ENCODE measurements at places on chromosomes 5 and 9.
A peak's percentile ranks its signal among the peaks of the same experiment; 100 is the strongest.

GRCh38 chr5:52443187-52443586 is 344.5 kb upstream of the ITGA1 start:
- no peak for DNase-seq

- no peak for DNase-seq
Observed at GRCh38 chr5:158502686-158503085, 597.0 kb downstream of the EBF1 start.

GRCh38 chr5:176901260-176902101 is 2.3 kb upstream of the HK3 start:
- peak; percentile 30 for DNase-seq

GRCh38 chr9:115867326-115867725 is 286.3 kb upstream of the PAPPA start:
- no peak for DNase-seq

- no peak for DNase-seq
Observed at GRCh38 chr5:93477816-93478215, 103.2 kb downstream of the NR2F1-AS1 start.

DNA sequence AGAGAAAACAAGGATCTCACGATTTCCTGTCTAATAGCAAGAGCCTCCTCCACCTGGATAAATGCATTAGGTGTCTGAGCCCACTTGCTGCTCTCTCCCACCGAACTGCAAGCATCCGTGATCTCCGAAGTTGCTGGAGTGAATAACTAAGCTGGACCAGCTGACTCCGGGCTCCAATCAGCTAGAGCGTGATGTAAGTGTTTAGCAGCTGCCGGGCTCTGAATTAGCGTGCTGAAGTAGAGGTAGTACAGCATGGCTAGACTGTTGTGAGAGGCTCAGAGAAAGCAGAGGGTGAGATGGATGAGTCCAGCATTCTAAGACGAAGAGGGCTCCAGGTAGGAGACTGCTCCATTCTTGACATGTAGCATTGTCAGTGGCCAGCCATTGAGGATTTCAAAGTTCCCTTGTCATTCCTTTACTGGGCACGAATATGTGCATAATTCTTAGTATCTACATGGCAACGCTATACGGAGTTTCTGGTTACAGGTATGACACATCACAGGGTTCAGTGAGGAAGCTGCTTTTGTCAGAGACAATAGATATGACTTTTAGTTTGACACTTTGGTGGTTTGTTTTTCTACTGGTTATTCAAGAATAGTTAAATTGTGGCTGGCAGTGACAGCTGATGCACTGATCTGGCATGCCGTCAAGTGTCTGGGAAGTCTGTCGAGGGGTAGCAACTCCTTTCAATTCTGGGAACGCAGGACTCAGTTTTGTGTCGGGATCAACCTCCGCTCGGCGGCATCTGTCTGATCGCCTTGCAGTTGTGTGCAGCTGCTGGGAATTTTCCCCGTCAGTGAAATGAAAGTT is 232.6 kb downstream of the MAST4 start:
- DNase-seq: no peak

- no peak for DNase-seq
Observed at GRCh38 chr9:20512636-20513035, 109.7 kb downstream of the MLLT3 start.

- DNase-seq: no peak
Observed at GRCh38 chr5:149151717-149152116, 10.4 kb downstream of the ABLIM3 start.

GRCh38 chr5:31531888-31532547 is at the start of the genes C5orf22 and DROSHA:
C5orf22 (plus strand) TSS chr5:31532301; CDS start chr5:31532393, 92 bp downstream.
DROSHA (minus strand) TSS chr5:31532093; CDS start chr5:31529059, 3,034 bp downstream.
- DNase-seq: peak; percentile 84

GRCh38 chr9:136975644-136976043 is 1.7 kb upstream of the PTGDS start:
- no peak for DNase-seq

GRCh38 chr9:3359778-3360177 is 166.0 kb downstream of the RFX3 start:
- DNase-seq: no peak

- no peak for DNase-seq
Observed at GRCh38 chr9:136669791-136670464, 7.2 kb downstream of the EGFL7 start.

GRCh38 chr5:138610918-138611677 is 35.9 kb upstream of the HSPA9 start:
- no peak for DNase-seq

GRCh38 chr5:133420440-133421301 is 191.7 kb downstream of the FSTL4 start:
- DNase-seq: no peak

- no peak for DNase-seq
Observed at GRCh38 chr9:77712533-77713130, 64.5 kb upstream of the GNA14 start.

DNA sequence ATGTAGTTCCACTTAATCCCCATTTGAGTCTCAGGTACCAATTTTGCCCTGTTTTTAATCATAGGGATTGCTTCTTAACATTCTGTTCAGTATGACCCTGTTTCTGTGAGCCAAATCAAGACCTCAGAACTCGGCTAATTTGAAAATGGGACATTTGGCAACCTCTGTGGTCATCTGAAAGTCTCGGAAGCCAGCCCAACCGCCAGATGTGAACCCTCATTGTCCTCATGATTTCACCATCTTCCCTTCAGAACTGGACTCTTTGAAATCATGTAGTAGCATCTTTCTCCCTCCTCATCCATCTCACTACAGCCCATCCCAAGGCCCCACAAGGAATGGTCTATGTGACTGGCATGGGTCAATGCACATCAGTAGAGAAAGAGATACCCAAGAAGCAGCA is 88.9 kb downstream of the S1PR3 start:
- no peak for DNase-seq

GRCh38 chr5:159915904-159916840 is at the start of gene ADRA1B:
ADRA1B (plus strand) TSS chr5:159916482; CDS start chr5:159916906, 424 bp downstream.
- DNase-seq: peak; percentile 28

DNA sequence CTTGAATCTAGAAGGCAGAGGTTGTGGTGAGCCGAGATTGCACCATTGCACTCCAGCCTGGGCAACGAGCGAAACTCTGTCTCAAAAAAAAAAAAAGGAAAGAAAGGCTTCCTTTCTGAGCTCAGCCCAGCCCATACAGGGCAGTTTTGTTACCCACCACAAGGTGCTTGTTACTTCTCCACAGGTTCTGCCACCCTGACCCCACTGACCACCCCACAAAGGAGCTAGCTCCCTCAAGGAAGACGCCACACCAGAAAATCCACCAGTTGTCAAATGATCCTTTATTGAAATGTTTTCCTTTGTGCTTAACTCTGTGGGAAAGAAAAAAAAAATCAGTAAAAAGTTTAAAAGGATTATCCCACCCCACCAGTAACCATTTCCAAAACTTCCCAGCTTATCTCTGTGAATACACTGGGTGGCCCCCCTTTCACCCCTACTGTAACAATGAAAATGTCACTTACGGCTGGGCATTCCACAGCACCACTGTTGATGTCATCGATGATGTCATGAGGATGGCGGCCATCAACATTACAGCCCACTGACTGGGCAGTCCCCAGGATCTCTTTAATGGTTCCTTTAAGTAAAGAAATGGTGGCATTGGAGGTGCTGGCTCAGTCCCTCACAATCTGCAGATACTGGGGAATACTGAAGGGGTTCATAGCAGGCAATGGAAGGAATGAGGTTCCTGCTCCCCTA is 3.6 kb downstream of the RPL12 start:
- no peak for DNase-seq

DNA sequence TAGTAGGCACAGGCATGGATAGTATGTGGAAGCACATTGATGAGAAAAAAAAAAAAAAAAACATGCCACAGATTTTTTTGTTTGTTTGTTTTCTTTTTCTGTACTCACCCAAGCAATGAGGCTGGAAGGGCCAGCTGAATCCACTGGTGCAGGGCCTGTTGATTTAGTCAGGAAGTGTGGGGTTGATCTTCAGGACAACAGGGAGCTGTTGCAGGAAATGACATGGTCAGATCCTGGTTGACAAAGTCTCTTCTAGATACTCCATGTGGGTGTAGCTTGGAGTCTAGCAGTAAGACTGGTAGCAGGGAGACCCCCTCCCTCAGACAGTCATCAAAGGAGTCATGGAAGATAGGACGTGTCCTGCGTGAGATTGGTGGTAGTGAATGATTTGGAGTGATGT is 191.8 kb downstream of the PAPPA start:
- no peak for DNase-seq

GRCh38 chr9:19665146-19665863 is 123.5 kb downstream of the SLC24A2 start:
- DNase-seq: peak; percentile 3

- DNase-seq: no peak
Observed at GRCh38 chr5:150575745-150576448, 64.6 kb upstream of the SYNPO start.

- DNase-seq: no peak
Observed at GRCh38 chr9:117723986-117724625, 19.9 kb downstream of the TLR4 start.

DNA sequence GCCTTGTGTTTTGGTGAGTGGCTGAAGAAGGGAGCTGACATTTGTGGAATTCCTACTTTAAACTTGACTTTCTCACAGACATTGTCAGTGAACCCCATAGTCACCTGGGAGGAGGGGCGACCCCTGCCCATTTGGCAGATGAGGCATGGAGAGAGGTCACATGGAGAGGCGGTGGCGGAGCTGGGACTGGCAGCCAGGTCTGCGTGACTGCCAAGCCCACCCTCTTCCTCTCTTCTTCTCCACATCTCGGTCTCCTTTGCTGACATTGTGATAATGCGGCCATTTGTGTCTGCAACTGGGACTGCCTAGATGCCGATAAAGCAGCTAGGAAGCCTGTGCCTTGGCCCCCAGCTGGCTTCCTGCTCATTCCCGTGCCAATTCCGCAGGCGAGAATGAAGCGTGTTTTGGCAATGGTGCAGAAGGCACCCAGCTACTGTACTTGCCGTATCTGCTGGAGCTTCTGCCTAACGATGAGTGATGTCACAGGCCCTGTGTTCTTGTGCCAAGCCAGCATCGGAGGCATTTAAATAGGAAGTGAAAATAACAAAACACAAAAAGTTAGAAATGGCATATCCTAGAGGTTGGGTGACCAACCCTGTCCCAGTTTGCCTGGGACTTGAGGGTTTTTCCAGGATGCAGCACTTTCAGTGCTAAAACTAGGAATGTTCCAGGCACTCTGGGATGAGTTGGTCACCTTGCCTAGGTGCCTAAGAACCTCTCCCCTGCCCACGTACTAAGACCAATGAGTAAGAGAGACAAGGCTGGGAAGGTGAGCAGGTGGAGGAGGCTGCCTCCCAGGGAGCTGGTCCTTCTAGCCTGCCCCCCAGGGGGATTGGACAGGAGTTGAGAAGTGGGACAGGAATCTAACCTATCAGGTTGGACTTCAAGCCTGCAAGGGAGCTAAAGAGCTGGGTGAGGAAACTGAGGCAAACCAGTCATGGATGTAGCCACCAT is 23.6 kb downstream of the OLFML2A start:
- no peak for DNase-seq
